GM10248 (cell line): ENCODE measurements at places on chromosomes 7 and 10.

DNA sequence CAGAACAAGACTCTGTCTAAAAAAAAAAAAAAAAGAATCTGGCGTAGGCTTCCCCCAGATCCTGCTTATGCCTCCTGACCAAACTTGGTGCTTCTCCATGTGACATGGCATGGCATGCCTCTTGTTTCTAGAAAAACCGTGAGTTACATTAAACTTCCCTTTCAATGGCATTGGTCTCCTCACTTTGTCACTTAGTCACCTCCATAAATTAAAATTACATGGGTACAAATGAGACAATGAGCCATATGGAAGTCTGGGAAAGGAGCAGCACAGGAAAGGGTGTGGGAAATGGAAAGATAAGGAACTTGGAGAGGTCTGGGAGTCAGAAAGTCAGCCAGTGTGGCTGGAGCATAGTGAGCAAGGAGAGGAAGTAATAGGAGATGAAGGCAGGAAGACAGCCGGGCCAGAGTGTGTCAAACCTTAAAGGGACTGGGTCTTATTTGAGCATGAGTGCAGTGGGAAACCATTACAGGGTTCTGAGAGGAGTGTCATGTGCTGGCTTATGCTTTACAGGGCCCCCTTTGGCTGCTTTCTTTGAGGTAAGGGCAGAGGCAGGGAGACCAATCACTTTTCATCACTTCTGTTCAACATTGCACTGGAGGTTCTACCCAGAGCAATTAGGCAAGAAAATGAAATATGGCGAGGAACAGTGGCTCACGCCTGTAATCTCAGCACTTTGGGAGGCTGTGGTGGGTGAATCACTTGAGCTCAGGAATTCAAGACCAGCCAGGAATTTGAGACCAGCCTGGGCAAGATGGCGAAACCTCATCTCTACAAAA is 21.3 kb upstream of the ZMIZ2 start:
- no peak for DNase-seq

DNA sequence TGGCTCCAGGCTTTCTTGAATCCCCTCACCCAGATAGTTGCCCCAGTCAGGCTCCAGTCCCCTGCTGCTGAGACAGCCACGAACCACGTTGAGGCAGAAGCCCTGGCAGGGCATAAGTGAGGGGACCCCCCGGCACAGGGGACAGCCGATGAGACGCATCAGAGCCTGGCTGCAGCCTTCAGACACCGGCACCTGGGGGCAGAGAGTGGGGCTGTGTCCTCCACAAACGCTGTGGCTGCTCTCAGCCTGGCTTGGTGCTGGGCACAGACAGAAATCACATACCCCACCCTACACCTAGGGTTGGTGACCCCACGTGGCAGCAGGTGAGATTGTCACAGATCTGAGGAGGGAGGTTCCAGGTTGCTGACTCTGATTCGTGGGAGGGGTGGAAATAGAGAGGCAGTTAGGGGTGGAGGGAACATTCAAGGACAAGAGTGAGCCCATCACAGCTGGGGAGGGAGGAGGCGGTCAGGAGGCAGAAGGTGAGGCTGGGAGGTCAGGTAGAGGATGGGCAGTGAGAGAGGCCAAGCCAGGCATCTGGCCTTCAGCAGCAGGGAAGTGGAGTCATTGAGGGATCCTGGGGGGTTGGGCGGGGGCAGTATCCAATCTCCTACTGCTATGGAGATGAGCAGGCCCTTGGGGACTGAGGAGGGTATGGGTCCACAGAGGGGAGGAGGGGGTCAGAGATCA is 3.2 kb downstream of the GPC2 start:
- DNase-seq: no peak

- DNase-seq: no peak
Observed at GRCh38 chr7:5351507-5352265, 68.9 kb downstream of the SLC29A4 start.

DNA sequence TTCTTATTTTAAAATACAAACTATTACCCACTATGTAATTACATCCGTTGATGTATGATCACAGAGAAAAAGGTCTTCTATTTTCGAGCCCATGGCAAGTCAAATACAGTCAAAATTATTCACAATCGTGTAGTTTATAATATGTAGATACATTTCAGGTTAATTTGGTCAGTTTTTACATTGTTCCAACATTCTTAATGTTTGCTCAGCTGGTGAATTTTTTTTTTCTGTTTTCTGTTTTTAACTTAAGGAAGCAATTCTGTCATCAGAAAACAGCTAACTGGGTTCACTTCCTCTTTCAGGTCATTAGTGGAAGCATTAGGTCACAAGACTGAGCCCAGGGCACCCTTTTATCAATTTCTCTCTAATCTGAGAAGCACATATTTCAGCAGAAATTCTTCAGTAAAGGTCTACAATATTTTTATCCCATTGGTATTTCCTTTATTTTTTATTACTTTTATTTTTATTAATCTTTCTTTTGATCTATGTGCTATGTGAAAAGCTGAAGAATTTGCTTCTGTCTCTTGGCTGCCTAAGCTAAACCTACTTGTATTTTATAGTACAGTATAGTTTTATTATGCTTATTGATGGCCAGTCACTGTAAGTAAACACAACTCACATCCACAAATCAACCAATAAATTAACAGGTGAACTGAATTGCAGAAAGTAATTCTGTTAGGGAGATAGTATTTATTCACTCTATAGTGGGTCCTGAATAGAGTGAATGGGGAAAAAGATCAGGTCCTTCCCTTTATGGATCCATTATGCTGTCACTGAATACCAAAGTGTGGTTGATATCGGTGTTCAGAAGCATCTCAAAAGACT is 84.6 kb downstream of the ICA1 start:
- peak; percentile 24 for DNase-seq

DNA sequence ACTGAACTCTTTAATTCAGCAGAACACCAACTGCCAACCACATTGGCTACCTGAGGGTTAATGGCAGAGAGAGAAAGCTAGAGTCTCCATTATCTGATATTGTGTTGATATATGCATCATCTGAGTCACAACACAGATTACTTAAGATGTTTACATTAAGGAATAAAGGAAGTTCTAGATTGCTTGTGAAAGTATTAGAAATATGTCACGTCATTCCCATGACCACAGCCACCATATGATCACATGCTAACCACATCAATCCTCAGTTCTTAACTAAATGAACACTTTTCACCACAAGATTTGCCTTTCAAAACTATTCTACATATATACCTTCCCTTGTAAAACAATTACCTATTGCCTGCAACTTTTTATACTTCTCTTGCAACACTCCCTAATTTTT is 337.9 kb downstream of the FGFR2 start:
- DNase-seq: no peak

- no peak for DNase-seq
Observed at GRCh38 chr10:48731141-48731540, 46.5 kb downstream of the WDFY4 start.

- DNase-seq: peak; percentile 16
Observed at GRCh38 chr10:24901686-24902399, 50.6 kb downstream of the PRTFDC1 start.

DNA sequence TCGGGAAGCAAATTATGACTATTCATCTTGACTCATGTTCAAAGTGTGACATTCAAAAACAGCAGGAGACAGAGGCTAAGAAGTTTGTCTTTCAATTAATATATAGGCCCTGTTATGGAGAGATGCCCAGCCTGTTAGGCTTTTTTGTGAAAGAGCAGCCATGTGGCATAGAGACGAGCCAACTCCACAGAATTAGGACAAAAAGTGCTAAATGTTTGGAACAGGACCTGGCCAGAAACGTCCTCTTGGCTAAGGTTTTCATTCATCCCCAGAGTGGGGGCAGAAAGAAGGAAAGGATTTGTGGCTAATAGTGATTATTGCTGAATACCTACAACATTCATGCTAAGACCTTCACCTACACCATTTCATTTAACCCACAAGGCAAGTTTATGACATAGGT is 324.7 kb upstream of the NPVF start:
- DNase-seq: no peak

DNA sequence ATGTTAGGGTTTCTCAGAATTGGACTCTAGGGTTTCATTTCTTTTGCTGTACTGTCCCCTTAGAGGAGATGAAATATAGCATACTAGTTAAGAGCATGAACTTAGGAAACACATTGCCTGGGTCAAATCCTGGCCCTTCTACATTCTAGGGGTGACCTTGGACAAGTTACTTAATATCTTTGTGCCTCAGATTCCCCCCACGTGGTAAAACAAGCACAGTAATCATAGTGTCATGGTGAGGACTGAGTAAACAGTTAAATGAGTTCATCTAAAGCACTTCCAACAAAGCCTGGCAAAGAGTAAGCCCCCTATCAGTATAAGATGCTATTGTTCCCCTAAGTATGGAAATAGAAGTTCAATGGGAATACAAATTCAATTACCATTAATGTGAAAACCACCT is 5.1 kb downstream of the DPY19L1 start:
- DNase-seq: no peak

GRCh38 chr10:47360419-47361040 is 12.4 kb downstream of the RBP3 start:
- no peak for DNase-seq

- DNase-seq: no peak
Observed at GRCh38 chr7:44338600-44338999, 13.2 kb upstream of the CAMK2B start.

GRCh38 chr7:55048221-55048859 is 29.5 kb downstream of the EGFR start:
- DNase-seq: no peak
